Hepatic stellate cell (primary cell): ENCODE measurements at places on chromosomes 2 and 18.

- DNase-seq = no peak
Measured at GRCh38 chr2:232420463-232421188, 14.0 kb downstream of the ALPG start.

GRCh38 chr18:3625742-3626091, 175.7 kb downstream of the TGIF1 start:
- no peak for DNase-seq

DNA sequence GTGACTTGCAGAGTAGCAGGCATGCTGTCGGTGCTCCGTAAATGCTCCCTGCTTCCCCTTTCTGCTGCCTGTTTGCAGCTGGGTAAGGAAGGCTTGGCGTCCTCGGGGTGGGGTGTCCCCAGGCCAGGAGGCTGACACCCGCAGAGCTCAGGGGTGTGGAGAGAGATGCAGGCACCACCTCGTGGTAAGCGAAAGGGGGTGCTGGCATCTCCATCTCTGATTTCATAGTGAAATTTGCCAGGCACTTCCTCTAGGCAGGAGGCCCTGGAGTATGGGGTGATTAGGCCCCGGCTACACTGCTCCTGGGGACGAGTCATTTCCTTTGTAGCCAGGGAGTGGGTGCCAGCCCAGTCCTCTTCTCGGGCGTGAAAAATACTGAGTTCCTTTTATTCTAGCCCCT, 160.4 kb downstream of the KLHL29 start:
- peak; percentile 73 for DNase-seq

- DNase-seq = no peak
Measured at GRCh38 chr2:131058920-131059319, 34.3 kb downstream of the FAM168B start.

DNA sequence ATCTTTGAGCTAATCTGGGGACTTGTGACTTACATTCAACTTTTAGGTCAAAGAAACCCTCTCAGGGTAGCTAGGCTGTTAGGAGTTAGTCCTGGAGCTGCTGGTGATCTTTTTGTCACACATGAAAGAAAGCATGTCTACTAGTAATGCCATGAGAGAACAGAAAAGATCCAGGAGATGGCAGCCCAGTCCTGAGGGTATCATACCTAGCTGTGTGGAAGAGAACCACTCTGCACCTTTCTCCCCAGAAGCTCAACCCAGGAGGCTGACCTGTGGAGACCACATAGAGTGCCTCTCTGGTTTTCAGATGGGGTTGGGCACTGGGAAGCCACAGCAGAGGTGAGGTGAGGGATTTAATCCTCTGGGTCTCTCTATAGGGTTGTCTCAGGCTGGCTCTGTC, 460.2 kb upstream of the UBE2E3 start:
- DNase-seq = no peak

DNA sequence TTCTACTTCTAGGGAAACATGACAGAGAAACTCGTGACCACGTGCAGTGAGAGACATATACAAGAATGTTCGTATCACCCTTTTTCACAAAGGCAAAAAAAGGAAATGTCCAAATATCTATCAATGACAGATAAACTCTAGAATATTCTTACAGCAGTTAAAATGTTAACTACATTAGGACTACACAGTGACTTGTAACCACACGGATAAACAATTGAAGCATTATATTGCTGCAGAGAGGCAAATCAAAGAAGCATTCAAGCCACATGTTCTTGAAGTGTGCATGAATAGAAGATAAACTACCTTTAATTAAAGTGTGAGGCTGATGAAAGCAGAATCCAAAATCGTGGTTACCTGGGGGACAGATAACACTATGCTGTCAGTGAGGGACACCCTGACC, 935.3 kb upstream of the KLHL29 start:
- no peak for DNase-seq

DNA sequence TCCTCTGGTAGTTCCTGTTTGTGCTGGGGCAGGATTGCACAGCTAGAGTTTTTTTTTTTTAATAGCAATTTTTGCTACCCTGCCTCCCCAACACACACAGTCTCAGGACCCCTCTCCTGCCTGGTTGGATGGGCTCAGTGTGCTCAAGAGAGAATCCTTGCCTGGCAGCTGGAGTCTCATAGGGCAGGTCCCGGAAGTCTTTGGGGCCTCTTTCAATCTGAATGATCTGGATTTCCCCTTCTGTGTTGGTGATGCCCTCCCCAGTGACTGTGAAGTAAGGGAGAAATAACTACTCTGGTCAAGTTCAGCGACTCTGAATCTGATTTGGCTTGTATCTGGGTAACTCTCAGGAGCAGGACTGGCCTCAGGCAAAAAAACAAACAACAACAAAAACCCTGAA, 220.6 kb upstream of the LRRTM1 start:
- DNase-seq = no peak

DNA sequence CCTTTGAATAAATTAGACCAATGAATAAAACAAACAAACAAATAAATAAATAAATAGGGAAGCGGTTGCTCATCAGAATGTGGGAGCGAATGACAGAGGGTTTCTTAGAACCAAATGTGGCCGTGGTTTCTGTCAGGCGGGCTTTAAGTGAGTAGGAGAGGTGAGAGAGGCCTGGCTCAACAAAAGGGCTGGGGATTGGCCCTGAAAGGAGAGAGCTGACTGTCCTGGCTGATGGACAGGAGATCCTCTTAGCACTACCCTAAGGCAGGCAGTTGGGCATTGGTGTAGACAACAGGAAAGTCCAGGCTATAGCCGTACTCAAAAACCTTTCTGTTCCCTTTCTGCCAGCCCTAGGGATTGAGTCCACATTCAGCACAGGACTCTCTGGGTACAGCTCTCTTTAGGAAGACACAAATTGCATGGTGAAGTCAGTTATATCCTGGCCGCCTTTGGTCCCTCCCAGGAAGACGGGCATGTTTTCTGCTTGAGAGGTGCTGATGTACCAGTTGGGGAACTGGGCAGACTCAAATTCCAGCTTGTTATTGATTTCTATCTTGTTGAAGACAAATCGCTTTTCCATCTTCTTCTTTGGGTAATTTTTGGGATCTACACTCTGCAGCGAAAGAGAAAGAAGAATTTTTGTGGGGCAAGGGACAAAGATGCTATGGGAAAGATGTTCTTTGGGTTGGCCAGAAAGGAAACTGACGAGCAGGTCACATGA, 6.5 kb downstream of the IL1B start:
- DNase-seq = no peak

DNA sequence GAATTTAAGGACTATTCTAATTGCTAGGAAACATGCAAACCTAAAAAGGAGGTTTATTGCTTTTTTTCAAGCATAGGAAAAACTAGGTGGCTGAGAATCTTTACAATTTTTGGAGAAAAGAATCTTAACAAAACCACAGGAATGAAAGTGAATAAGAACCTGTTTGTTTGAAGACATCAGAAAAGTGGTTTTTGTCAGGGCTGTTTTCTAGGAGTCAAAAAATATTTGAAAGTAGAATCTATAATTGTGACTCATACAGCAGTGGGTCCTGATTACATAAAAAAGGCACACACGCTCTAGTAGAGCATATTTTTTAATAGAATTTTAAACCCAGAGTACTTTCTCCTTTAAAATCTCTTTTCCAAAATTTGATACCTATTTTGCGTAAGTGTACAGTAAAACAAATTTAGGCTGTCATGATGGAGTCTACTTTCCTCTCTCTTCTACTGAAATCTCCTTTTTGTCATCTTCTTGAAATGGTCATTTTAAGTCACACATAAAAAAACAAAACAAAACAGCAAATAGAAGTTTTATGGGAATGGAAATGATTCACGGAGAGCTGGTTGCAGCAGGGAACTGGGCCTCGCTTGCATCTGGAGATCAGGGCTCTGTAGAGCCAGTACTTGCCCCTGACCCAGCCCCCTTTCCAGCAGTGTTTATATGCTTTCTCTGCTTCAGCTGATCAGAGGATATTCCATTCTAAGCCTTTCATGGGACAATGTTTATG, 59.1 kb upstream of the PELI1 start:
- peak; percentile 24 for DNase-seq

- DNase-seq = no peak
Measured at GRCh38 chr18:58228762-58229161, 184.7 kb downstream of the NEDD4L start.
